ENCODE measurements at places on chromosomes 4 and X.

DNA sequence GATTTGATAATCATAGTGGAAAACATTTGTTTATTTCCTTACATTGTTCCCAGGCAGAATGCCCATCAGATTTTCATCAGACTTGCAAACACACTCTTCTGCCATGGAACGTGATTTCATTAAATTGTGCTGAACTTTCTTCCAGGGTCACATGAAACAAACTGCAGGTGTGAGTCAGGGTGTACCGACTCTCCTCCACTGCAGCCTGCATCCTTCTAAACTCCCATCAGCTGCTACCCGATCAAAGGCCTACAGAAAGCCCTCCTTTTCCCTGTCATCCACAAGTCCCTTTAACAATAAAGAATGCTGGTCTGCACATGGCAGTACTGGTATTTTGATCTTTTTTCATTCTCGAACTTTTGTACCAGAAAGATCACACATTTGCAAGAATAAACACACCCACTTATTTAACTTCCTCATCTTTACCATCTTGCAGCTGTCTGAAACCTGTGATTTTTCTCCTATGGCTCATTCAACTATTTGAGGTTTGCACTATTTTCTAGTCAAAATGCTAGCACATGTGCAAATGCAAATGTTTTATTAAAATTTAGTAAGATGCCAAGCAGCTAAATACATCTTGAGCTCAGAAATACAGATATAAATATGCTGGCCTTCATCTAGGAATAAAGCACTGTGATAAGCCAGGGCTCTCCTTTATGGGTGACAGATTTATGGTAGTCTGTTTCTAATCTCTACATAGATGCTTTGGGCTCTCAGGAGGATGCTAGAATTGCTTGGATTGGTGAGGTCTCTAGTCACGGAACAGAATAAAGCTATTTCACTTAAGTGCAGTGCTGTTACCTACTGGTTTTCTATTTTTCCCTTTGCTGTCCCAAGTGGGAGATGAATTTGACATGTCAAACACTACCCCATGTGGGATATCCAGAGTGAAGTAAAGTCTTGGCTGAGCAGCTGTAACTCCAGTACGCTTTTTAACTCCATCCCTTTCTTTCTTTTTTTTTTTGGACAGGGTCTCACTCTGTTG is 25.8 kb upstream of the ARHGAP24 start:
- DNase-seq, result no peak

- DNase-seq, result no peak
Observed at GRCh38 chr4:146381263-146381872, 140.4 kb downstream of the SLC10A7 start.

DNA sequence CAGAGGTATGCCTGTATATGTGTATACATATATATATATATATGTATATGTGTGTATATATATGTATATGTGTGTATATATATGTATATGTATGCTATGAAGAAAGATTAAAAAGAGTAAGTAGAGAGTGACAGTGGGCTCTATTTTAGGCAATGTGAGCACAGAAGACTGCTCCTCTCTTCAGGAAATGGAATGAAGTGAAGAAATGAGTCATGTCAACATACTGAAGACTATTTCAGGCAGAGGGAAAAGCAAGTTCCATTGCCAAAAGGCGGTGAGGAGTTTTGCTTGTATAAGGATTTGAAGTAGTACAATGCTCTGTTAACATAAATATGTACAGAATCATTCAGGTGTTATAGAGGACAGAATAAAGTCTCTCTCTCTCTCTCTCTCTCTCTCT is 773.2 kb upstream of the FTHL17 start:
- no peak for DNase-seq

- no peak for DNase-seq
Observed at GRCh38 chrX:44282753-44283152, 60.7 kb downstream of the EFHC2 start.

GRCh38 chr4:180962268-180962667 is 1280.9 kb upstream of the TENM3 start:
- no peak for DNase-seq

DNA sequence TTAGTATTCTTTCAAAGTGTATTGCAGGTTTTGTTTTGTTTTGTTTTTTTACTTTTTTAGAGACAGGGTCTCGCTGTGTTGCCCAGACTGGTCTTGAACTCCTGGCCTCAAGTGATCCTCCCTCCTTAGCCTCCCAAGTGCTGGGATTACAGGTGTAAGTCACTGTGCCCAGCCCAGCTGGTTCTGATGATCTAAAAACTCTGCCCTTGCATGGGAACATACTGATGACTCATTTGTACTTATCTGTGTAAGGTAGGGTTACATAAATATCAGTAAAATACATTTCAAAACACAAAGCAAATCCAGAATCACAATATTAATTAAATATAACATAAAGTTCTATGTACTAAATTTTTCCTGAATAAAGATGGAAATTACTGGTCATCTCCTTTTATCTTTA is 7.4 kb upstream of the SLC9B1 start:
- no peak for DNase-seq

DNA sequence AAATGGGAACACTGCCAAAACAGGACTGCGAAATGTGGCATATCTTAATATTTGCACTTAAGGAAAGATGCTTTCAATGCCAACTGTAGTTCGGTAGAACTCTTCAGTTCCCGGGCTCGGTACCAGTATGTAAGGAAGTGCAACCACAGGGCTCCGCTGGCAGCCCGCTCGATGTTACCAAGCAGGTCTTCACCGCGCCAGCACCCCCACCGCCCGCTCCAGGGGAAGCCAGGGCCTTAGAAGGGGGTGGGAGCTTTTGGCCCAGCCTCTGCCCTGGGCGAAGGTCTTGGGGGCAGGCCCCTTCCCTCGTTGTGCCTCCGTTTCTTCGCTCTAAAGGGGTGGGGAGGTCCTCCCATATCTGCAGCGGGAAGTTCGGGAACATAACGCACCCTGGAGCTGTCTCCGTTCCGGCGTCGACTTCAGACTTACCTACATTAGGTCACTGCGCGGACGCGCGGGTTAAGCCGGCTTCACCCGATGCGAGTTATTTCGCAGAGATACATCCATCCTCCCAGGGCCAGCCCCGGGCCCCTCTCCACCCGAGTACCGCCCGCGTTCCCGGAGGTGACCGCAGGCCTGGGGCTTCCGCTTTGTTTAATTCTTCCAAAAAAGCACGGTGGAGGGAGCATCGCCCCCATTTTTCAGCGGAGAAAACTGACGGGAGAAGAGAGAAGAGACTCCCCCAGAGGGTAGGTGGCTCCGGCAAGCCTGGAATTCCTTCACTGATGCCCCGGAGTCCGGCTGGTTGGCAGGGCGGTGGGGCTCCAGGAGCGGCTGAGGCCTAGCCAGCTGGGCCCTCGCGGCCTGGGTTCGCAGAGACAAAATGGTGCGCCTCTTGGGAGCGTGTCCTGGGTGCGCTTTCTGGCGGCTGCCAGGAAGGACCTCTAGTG is 1.0 kb upstream of the HMX1 start:
- DNase-seq, result no peak

DNA sequence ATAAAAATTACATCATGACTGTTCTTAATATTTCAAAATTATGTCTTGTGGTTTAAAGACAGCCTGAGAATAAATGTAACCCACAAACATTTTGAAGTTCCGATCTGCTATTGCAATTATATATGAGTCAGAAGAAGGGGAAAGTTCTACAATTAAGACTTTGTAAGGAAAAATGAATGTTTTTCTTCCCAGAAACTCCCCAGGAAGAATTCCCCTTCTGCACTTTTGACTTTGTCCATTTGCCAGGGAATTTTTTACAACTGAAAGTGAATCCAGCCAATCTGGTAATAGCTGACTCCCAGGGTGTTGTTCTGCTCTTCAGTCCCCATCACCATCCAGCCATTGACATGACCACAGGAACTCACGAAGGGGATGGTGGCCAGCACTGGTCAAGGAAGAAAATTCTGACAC is 61.6 kb upstream of the NOCT start:
- DNase-seq, result no peak
